Stimulated activated CD8-positive, alpha-beta memory T cell treated with anti-CD3 and anti-CD28 coated beads, Interleukin-4, amount 100 ng/mL, for 4 hours (primary cell): ENCODE measurements at places on chromosomes 11 and 22.

GRCh38 chr22:46966495-46966845 lies 204.0 kb downstream of the TBC1D22A start:
- DNase-seq: no peak

GRCh38 chr11:65575568-65576231 lies at the start of gene EHBP1L1:
TSS of gene EHBP1L1 (plus strand) at chr11:65576053. CDS start at chr11:65576303, 250 bp downstream.
- DNase-seq: peak; percentile 53

DNA sequence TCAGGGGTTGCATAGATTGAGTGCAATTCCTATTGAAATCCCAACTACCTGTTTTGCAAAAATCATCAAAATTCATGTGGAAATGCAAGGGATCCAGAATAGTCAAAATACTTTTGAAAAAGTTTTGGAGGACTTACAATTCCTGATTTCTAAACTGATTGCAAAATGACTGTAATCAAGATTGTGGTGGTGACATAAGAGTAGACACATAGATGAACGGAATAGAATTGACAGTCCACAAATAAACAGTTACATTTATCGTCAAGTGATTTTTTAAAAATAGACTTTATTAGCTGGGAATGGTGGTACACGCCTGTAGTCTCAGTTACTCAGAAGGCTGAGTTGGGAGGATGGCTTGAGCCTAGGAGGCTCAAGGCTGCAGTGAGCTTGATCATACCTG lies 2.6 kb upstream of the SLC7A4 start:
- DNase-seq: no peak

DNA sequence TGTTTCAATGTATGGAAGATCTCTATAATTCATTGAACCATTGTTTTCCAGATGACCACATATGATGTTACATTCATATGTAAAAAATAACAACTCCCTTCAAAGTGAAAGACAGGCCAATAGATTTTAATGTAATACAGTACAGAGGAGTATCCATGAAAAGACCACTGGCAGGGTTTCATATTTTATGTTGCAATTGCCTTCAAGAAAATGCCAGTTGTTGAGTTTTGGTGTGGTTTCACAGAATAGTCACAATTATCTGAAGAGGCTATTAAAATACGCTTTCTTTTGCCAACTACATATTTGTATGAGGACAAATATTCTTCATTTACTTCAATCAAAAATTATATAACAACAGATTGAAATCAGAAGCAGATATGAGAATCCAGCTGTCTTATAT lies 14.3 kb downstream of the AMOTL1 start:
- DNase-seq: no peak

DNA sequence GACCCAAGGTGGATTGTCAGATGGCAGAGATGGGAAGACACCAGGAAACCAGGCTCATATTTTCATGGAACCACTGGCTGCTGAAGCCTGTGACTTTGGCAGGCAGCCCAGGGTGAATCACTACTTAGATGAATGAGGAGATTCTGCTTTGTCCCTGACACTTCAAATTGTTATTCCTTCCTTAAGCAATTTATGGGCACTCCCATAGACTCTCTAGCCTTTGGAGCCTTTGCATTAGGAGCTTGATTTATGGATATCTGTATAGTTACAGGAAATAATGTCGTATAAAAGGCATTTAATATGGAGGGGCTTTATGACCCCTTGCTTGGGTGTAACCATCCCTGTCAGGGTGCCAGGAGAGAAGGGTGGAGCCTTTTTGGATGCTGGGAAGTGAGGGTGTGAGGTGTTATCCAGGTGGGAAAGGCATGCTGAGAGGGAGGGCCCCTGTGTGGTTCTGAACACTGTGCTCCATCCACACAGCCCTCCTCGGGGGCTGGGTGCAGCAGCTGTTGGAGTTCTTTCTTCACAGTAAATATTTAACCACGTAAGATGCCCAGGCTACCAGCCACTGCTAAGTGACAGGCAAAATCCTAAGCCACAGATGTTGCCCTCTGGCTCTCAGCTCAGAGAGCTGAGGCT lies 35.3 kb downstream of the IL18 start:
- no peak for DNase-seq

- no peak for DNase-seq
Observed at GRCh38 chr22:44525941-44526778, 28.1 kb upstream of the RTL6 start.

DNA sequence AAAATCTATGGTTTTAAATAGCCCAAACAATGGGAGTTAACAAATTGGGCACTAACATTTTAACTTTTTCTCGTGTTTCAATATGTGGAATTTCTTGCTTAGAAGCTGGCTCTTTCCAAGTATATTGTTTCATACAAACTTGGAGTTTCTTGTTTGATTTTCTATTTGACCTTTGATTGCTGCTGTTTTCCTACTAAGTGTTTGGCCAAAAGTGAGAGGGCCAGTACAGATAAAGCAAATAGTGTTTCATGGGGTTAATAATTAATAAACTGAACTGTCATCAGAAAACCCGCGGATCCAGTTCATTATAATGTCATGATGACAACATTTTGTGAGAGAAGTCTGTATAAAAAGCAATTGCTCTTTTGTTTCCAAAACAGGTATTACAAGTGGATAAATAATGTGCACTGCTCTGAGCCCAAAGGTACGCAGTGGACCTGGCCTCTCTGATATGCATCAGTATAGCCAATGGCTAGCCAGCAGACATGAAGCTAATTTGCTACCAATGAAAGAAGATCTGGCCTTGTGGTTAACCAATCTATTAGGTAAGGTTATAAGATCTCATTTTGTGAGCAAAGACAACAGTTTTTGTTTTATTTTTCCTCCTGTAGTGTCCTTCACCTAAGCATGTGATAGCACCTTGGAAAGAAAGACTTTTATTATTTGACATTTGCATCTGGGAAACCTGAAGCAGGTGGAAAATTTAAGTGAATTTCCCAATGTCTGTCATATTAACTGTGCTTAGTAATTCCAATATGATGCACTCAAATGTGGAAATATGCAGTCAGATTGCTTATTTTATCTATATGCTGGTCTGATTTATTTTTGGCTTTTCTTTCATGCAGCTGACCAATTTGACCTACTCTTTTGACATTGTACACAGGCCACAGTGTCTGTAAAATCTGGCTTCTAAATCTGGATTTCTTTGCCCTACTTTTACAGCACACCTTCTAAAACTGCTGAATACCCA lies 8.3 kb downstream of the GAS2 start:
- DNase-seq: no peak

DNA sequence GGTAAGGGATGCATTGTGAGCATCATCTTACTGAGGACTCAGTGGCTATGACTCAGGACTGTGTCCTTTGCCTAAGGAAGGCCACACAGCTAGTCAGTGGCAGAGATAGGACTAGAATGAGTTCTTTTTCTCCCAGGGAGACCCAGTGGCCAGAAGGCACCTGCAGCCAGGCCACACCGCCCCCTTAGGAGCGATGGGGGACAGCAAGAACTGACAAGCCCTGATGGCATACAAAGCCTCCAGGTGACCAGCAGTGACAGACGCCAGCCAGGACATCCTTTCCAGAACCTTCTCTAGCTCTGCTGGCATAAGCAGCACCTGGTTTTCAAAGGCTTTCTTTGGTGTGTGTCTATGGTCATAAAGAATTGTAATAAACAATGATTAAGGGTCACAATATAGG lies 240.1 kb downstream of the ST3GAL4 start:
- no peak for DNase-seq

GRCh38 chr22:48838376-48838775 lies 989.3 kb downstream of the BRD1 start:
- no peak for DNase-seq

GRCh38 chr11:104812103-104812788 lies 86.0 kb downstream of the CASP12 start:
- DNase-seq: no peak

DNA sequence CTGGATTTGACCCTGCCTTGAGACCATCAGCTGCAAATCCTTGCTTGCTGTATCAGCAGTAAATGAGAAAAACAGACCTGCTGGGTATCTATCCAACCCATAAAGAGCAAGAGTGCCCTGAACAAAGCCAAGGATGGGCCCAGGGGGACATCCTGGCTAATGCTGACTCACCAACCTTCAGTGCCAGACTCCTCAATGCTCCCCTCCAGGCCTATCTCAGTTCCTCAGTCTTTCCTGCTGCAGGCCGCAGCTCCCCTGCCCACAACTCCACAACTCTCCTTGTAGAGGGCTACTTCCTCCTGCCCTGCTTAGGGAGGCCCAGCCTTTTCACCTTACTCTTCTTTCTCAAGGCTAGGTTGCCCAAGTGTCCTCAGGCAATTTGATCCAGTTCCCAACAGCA lies 2.6 kb downstream of the LAMTOR1 start:
- DNase-seq: no peak

DNA sequence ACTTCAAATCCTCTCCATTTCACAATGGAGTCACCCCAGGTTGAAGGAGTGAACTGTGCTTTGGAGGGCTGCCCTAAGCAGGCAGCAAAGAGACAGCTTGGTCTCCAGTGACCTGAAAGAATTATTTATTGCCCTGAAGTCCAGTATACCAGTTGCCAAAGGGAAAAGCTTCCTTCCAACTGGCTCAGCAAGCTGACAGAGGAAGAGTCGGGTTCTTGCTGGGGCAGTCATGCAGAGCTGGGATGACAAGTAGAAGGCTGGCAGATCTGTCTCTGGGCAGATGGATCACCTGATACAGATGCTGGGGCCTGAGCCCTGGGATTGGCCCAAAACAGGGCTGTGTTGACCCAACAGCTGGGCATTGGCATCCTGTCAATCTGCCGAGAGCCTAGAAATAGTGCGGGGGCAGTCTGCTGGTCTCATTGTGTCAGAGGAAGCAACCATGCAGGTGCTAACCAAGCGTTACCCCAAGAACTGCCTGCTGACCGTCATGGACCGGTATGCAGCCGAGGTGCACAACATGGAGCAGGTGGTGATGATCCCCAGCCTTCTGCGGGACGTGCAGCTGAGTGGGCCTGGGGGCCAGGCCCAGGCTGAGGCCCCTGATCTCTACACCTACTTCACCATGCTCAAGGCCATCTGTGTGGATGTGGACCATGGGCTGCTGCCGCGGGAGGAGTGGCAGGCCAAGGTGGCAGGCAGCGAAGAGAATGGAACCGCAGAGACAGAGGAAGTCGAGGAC lies at the start of gene THRSP:
Gene THRSP (plus strand): TSS at position 422 of the 742 bp plus-strand sequence. CDS start 21 bp downstream, at position 443.
- DNase-seq: no peak

- no peak for DNase-seq
Observed at GRCh38 chr11:42066113-42066512, 606.7 kb upstream of the LRRC4C start.

DNA sequence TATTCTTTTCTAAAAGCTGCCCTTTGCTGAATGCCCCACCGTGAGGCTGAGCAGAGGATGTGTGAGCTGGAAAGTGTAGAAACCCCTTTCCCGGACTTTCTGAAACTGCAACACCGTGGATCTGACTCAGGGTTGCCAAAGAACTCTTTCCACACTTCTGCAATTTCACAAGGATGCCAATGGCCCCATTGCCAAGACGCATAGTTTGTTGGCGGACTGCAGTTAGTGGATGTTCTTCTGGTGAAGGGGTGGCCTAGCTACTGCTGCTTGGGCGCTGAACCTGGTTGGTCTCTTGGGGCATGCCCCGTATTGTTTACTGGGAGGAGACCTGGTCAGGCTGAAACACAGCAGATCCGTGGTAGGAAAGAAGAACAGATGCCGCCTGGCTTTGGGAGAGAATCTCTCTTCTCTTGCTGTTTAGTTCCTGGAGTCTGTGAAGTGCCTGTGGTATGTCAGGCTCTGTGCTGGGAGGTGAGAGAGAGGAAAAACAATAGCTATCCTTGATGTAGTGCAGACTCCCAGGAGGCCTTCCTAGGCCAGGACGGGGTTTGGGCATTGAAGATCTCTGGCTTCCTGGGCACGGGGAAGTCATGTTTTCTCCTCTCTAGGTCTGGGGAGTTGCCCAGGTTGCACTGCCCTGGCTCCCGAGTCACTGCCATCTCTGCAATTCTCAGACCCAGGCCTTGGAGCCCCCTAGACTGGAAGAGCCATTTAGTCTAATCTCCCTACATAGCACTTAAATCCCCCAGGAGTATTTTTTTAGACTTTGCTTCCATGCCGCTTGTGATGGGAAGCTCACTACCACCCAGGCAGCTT lies 26.9 kb downstream of the CD82 start:
- DNase-seq: no peak

DNA sequence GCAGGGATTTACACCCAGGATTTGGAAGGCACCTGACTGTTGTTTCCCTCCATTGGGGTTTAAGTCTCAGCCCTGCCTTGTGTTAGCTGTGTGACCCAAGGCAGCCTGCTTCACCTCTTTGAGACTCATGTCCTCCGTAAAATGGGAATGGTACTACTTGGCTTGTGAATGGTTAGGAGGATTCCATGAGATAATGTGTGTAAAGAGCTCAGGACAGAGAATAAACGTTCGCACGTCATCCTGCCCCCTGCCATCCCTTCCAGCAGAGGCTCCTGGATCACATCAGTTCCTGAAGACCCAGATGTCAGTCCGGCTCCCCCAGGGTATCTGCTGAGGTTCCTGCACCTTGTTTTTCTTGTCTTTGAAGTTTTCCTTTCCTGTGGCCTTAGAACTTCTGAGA lies 16.8 kb upstream of the ACCSL start:
- no peak for DNase-seq

- no peak for DNase-seq
Observed at GRCh38 chr11:40118780-40119179, 1340.7 kb downstream of the LRRC4C start.

- DNase-seq: no peak
Observed at GRCh38 chr11:22497474-22497873, 128.1 kb downstream of the FANCF start.

DNA sequence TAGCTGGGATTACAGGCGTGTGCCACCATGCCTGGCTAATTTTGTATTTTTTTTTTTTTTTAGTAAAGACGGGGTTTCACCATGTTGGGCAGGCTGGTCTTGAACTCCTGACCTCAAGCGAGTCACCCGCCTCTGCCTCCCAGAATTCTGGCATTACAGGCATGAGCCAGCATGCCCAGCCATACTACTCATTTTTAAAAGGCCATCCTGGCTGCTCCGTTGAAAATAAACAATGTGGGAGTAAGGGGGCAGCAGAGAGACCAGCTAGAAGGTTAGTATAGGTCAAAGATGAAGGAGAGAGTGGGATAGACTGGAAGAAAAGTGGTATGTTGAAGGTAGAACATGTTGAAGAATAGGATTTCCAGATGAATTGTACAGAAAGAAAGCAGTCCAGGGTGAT lies 17.6 kb upstream of the LIN7C start:
- DNase-seq: no peak
